ENCODE measurements at places on chromosomes 16 and 17.

DNA sequence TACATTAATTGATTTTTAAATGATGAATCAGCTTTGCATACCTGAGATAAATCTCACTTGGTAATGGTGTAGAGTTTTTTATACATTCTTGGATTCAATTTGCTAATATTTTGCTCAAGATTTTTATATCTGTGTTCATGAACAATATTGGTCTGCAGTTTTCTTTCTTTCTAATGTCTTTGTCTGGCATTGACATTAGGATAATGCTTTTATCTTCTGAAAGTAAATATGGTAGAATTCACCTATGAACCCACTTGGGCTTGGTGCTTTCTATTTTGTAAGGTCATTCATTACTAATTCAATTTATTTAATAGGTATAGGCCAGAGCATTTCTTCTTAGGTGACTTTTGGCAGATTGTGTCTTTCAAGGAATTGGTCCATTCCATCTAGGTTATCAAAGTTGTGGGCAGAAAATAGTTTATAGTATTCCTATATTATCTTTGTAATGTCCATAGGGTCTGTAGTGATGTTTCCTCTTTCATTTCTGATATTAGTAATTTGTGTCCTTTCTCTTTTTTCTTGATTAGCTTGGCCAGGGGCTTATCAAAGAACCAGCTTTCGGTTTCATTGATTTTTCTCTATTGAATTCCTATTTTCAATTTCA lies 45.6 kb downstream of the NACA2 start:
- no peak for DNase-seq

- DNase-seq: no peak
These were observed 676 bp upstream of the KRT13 start for GRCh38 chr17:41505809-41506767.

- DNase-seq: no peak
These were observed 85.9 kb upstream of the CHMP6 start for GRCh38 chr17:80905586-80906230.

DNA sequence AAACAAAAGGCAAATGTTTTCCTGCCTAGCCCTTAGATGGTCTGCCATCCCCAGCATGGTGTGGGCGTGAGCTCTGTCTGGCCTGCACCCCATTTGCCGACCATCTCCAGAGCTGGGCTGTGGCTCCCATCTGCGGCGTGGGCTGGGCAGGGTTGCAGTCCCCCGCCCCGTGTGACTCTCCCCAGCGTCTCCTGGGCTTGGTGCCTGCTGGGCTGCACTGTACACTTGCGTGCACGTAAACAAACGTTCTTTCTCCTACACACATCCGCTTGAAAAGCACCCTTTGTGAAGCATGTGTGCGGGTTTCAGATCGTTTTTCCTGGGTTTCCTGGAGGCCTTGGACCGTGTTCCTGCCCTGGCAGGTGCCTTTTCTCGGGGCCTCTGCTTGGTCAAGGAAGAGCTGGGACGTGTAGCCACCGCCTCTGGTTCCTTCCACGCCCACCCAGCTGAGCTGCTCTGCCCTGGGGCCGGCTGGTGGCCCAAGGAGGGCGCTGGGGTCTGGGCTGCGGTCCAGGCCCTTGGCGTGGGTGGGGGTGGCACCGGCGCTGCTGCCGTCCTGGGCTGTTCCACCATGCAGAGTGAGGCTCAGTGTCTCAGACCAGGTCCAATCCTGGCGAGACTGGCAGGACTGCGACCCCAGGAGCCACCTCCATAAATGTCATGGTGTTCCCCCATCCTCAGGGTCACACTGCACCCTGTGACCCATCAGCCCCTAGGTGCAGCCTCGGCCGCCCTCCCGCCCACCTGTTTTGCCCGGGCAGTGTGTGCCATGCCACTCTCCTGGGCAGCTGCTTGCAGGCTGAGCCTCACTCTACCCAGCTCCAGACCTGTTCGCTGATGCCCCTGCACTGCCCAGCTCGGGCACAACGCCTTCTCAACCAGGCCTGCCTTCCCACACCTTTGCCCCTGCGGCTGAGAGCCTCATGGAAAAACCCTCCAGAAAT lies 9.9 kb upstream of the BAIAP3 start:
- no peak for DNase-seq

DNA sequence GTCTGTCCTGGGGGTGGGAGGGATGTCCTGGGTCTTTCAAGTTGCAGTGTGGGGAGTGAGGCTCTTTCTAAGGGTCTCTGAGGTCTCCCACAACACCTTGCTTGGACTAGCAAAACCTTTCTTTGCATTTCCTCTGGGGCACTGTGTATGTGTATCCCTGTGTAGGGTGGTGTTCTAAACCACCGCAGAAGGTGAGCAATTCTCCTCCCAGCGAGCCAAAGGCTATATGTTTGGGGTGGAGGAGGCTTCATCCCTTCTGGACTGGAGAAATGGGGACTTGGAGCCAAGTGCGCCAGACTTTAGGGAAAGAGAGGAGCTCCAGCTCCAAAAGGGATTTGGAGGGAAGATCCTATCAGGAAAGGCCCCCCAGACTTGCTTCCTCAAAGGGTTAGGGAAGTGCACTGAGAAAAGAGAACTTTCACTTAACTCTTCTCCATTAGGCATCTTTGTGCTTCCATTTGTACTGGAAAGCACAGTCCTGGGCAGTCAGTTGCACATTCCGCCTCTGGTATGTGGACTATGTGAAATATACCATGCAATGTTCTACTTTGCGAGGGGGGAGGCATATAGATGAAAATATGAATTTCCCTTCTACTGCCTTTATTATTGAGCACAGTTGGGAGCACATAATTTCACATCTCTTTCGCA lies 18.9 kb upstream of the HOXB9 start:
- no peak for DNase-seq

DNA sequence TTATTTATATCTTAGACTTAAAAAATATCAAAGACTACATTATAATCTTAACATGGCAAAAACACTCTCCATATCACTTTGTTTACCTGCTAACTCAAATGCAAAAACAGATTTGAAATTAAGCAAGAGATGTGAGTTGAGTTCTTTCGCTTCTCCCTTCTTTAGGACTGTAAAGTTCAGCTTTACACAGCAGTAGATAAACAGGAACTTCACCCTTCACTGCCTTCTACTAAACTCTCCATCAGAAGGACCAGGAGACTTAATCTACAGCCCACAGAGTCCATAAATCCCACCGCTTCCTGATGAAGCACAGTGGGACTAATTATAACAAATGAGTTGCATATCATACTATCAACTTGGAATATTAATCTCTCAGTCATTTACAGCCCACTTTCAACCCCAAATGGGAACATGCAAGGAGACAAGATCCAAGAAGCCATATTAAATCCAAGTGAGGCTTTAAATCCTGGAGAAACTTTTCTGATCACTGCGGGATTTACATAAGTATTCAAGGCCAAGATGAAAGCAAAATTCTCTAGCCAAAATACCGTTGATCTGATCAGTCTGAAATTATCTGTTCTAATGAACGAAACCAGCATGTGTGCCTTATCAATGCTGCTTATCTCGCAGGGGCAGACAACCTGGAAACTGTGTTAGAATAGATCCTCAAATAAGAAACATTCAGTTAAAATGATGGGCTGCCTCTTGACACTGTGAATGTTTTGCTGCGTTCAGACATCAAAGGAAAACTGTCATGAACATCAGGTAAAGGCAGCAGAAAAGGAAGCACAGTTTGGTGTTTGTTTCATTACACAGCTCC lies 1.6 kb downstream of the AMFR start:
- DNase-seq: no peak

DNA sequence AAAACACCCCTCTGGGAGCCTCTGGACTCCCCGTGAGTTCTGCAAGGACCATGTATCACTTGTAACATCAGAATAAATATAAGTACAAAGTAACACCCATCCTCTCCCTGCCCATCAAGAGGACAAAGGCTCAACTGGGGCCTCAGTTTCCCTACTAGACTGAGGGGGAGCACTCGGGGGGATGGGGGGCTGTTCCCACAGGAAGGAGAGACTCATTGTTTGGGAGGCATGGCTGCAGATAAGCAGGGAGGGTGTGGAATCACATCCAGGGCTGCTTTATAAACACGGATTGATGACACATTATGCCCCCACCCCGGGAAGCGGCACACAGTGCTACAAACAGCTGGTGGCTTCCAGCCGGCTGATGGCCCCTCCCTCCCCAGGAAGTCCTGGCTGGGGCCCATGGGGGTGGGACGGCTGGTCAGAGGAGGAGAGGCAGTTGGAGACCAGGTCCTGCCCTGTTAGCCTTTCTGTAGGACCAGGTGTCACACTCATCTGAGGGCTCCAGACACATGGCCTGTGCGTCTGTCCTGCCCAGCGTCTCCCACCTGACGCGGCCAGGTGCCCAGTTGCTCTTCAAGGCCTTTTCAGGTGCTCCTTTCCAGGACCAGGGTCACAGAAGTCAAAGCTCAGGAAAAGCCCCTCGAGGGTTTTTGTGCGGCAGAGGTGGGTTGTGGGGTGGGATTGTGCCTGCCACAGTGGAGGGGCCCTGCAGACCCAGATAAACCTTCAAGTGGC lies 1.3 kb upstream of the MPG start:
- DNase-seq: peak; percentile 74

- DNase-seq: no peak
These were observed 59.2 kb downstream of the CDK5R1 start for GRCh38 chr17:32546031-32546444.

DNA sequence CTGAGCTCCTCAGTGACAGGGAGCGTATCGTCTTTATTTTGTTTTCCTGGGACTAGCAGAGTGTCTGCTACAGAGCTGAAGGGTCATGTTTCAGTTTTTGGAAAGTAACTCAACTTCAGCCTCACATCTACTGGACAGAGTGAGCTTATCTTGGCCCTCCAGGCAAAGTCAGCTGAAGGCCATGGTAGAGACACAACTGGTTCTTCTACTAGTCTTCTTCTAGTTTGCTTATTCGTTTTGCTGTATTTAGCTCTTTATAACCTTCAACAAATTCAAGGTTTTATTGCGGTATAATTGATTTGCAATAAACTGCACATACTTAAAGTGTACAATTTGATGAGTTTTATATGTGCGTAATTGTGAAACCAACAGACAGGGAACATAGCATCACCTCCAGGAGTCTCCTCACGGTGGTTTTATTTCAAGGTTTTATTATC lies 6.1 kb upstream of the PRKCA start:
- DNase-seq: no peak

- DNase-seq: no peak
These were observed 232.1 kb downstream of the MRTFB start for GRCh38 chr16:14303182-14303618.

DNA sequence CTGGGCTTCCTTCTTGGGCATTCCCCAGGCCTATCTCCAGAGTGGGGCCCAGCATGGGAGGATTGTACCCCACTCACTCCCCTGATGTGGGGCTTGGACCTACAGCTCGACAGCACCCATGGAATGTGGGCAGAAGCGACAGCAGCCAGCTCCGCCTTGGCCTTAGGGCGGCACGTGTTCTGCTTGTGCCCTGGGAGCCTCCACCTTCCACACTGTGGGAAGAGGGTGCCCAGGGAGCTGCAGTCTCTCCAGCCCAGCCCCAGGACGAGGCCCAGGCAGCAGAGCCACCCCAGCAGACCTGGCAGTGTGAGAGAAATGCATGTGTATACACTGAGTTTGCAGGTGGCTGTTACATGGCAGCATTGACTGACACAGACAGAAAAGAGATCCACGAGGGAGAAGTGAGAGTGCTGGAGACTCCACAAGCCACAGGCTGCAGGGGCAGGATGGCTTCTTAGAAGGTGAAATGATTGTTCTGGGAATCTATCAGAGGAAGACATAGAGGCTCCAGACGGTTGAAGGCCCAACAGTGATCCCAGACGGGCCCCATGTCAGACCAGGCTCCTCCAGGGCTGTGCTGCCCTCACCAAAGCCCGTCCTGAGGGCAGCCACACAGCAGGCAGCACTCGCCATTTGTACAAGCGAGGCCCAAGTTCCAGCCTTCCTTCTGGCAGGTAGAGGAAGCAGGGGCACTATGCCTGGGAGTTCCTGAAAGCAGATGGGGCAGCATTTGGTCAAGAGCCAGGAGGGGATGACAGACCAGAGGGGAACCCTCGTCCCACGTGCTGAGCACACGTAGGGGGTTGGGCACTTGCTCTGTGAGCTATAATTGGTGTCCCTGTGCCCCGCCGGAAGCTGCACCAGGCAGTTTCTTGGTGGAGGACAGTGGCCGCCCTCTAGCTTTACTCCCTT lies 2.8 kb upstream of the DNASE1 start:
- DNase-seq: no peak

GRCh38 chr17:10247810-10248209 lies 49.4 kb upstream of the GAS7 start:
- DNase-seq: no peak

GRCh38 chr17:12553625-12554024 lies 112.1 kb upstream of the MYOCD start:
- DNase-seq: no peak

DNA sequence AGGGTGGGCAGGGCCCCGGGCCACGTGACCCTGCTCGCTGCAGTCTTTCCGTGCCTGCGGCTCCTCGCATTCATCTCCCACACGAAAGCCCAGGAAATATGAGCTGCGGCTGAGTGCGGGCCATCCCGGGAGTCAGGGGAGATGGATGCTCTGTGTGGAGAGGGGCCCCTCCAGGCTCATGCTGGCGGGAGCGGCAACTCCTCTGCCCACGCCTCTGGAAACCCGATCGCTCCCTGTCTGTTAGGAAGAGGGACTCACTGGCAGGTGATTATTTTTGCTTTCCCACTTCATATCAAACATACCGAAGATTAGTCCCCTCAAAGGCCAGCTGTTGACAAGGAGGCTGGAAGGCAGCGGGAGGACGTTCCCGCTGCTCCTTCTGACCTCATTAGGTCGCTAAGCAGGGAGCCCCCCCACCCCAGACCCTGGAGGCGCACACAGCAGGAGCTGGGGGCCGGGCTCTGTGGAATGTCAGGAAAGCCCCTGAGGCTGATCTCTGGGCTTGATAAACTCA lies 228.5 kb downstream of the FOXL1 start:
- DNase-seq: no peak

GRCh38 chr16:67397812-67398545 lies 4.7 kb upstream of the TPPP3 start:
- DNase-seq: no peak

- peak; percentile 39 for DNase-seq
These were observed 11.6 kb downstream of the ACLY start for GRCh38 chr17:41907185-41907556.

DNA sequence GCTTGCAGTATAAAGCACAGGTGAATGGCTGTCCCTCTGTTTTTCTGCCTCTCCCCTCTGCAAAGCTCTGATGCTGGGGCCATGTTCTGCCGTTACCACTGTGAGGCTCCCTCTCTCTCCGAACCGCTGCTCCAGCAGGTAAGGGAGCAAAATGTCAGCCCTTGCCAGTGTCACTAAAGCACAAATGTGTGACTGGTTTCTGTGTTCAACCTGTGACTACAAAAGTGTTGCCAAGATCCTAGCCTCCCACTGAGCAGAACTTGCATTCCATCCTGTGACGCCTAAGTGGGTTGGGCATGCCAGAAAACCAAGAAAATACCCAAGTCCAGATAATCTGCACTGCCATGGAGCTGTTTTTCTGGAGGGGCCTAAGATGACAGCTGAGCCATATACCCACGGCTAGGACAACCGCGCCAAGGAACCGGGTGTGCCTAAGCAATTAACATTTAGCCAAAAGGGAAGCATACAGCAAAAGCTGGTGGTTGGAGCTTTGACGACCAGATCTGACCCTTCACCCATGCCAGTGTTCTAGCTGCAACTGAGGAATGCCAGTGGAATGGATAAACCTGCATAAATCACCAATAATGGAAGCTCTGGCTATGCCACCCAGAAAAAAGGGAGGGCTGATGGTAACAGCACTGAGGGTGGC lies 35.0 kb downstream of the PSME3IP1 start:
- no peak for DNase-seq

- DNase-seq: no peak
These were observed 74.2 kb downstream of the CYTH1 start for GRCh38 chr17:78707923-78708322.

GRCh38 chr16:67741118-67741517 lies 22.0 kb upstream of the GFOD2 start:
- no peak for DNase-seq

Measured in PC-3 (cell line).